ENCODE measurements at places on chromosomes 12 and 14. TPM values are rescaled to one million over a fixed set of nuclear protein-coding genes. Genes with fewer than 3 reads are reported as not detected.

DNA sequence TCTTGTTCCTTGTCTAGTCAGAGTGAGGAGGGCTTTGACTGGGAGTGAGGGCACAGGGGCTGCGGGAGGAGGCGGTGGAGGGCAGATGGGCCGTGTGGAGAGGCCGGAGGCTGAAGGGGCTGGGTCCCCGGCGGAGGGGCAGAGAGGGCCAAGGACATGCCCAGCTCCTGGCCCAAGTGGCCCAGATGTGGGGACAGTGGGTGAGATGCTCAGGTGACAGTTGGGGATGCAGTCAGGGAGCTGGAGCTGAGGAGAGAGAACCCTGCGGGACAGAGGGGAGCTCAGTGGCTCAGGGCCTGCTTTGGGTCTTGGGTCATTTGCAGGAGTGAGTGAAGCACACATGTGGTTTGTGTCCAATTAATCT is 26.5 kb upstream of the PLD4 start:
- no peak for DNase-seq

DNA sequence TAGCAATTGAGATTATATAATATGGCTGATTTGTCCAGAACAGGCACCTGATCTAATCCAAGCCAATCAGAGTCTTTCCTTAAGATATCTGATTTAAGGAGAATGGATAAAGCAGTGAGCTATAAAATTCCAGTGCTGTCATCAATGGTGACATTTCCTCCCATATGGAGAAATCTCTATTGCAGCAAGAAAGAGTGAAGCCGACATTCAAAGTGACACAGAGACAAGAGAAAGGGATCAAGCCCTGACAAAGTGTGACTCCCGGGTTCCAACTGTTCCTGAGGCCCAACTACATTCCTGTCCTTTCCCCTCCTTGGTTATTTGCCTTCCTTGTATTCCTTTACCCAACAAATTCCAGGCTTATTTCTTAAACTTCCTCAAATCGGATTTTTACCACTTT is 430.0 kb upstream of the SOX5 start:
- DNase-seq, result no peak

DNA sequence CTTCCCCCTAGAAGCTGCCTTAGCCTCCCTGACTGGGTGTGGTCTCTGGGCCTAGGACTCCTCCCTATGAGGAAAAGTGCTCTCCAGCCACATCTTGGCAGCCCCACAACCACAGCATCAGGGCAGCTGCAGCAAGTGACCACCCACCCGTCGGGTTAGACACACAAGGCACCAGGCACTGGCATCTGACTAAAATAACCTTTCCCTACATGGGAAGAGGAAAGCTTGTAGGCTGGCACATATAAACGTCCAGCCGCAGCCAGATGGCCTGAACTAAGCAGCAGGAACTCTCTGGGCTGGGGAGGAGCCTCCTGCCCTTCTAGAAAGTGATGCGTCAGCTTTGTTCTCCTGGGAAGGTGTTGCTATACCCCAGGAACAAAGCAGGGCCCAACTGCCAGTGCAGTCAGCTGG is 328.7 kb downstream of the DPF3 start:
- peak; percentile 17 for DNase-seq

GRCh38 chr14:51449681-51450080 is 202.0 kb upstream of the FRMD6 start:
- no peak for DNase-seq

- DNase-seq, result no peak
Measured at GRCh38 chr12:47391566-47391965, 311.8 kb upstream of the AMIGO2 start.

DNA sequence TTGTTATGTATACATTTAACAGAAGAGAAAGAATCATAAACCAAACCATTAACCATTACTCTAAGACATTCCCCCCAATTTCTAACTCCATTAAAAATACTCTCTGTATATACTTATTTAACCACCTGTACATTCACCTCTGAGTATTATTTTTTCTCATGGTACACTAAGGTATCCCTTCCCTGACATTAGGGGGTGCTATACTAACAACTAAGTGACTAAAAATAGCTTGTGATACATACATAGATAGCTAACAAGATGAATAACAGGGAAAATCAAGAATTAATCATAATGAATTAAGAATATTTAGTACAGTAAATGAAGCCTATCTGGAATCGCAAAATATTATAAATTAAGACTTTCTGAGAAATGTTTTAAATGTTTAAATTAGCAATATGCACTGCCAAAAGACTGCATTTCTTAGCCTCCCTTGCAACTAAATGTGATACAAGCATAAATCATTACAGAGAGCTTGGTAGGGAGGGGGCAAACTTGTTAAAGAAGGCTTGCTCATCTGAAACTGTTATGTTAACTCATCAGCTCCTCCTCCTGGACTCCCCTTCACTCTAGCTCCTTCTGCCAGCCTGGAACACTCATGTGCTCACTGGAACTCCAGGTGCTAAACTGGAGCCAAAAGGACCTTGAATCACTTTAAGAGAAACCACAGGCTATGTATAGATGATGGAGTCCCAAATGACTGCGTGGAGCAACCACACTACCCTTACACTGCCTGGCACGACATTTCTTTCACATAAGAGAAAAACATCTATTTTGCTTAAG is 14.9 kb downstream of the C2CD5 start:
- DNase-seq, result peak; percentile 29

GRCh38 chr14:87049950-87050349 is 943.0 kb downstream of the GALC start:
- DNase-seq, result peak; percentile 11

DNA sequence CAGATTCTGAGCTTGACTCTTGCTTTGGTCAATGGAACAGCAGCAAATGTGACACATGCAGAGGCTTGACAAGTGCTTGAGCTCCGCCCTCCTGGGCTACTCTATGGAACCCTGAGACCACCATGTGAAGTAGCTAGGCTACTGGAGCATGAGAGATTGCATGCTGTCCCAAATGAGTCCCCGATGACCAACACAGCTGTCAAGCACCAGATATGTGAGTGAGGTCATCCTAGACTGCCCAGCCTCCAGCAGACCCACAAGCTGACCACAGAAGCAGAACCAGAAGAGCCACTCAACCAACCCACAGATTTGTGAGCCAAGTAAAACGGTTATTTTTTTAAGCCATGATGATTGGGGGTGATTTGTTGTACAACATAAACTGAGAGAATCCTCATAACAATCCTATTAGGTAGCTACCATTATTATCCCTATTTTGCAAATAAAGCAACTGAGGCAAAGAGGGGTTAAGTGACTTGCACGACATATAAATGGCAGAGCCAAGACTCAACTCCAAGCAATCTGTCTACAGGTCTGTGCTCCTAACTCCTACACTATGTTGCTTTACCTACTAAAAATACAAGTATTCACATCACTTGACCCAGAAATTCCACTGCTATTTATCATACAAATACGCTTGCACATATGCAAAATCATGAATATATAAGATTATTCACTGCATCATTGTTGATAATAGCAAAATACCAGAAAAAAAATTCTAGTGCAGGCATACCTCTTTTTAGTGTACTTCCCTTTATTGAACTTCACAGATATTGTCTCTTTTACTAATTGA is 136.2 kb downstream of the NDUFA12 start:
- peak; percentile 18 for DNase-seq

DNA sequence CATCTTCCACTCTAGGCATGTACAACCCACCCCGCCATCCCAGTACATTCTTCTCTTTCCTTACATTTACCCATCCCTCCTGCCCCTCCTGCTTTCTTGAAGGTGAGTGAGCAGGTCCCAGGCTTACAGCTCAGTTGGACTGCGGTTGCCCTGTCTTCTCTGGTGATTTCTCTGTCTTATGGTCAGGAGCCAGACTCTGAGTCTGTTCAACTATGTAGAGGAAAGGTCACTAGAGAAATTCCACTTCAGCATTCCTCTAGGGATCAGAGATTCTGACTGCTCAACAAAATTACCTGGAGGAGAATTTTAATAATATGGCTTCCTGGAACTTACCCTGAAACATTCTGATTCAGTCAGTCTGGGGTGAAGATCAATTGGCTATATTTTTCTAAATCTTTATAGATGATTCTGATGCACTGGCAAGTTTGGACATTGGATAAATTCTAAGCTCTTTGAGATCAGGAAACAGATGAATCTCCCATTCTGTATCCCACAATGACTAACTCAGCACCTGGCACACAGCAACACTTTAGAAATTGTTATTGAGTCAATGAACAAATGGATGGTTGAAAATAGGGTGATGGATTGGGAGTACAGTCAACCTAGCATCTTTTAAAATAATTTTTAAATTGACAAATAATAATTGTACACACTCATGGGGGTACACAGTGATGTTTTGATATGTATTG is 128.6 kb upstream of the HIF1A start:
- DNase-seq, result peak; percentile 68

DNA sequence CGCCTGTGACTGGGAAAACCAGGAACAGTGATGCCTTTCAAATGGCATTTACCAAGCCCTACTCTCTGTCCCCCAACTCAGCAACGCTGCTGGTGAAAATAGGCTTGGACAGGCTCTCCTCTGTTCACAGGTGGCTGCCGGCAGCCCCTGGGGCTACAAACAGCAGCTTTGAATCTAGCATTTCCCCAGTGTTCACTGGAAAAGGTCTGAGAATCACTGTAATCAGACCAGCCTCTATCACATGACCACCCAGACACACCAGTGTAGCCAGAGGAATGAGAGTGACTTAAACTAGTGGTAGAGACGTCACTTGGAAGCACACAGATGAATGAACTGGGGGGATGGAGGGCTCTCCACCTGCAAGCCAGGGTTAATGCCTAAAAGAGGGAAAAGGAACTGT is 151.8 kb downstream of the FOXN3 start:
- no peak for DNase-seq

- DNase-seq, result no peak
Measured at GRCh38 chr14:89182326-89182725, 234.7 kb downstream of the FOXN3 start.

GRCh38 chr12:116143909-116144308 is 133.6 kb downstream of the MED13L start:
- peak; percentile 84 for DNase-seq

DNA sequence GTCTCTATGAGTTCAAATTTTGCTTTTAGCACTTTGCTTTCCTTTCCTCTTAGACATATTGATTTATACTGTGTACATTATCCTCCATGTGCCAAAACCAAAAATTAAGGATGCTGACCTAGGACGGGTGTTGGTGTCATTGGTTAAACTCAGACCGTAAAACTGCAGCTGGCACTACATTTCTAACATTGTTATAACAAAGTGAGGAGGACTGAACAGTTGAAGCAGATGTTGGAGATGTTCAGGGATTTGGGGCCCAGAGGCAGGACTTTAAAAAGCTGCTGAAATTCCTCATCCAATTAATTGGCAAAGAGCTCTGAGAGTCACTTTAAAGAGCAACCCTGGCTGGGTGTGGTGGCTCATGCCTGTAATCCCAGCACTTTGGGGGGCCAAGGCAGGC is 72.4 kb downstream of the TMTC1 start:
- DNase-seq, result peak; percentile 83

DNA sequence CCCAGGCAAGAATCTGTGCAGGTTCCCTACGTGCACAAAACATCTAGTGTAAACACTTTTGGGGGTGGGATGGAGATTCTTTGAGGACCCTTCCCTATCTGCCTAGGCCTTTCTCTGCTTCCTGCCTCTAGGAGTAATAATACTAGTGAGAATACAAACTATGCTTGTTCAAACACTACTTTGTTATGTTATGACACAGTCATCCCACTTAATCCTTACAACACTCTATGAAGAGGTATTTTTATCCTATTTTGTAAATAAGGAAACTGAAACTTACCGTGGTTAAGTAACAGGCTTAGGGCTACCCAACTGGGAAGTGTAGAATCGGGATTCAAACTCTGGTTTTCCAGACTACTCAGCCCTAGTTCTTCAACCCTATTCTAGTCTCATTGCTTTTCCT is 96.5 kb downstream of the KCNA5 start:
- peak; percentile 16 for DNase-seq

- no peak for DNase-seq
Measured at GRCh38 chr12:48826209-48826855, 8.0 kb downstream of the CACNB3 start.

GRCh38 chr12:124837958-124838803 is 25.5 kb downstream of the SCARB1 start:
- DNase-seq, result peak; percentile 99

The NEUROD4 gene
- not detected for total RNA-seq

The EMP1 gene
- total RNA-seq, result 75.6 TPM

The GCH1 gene
- total RNA-seq, result 9.1 TPM

The BBS10 gene
- 13.8 TPM for total RNA-seq

The RD3L gene
- total RNA-seq, result not detected

The PPM1A gene
- 20.6 TPM for total RNA-seq

Measured in fibroblast of villous mesenchyme (primary cell).